Right ventricle myocardium inferior (tissue), 1 donor: ENCODE measurements at places on chromosomes 5 and 9. TPM values are rescaled to one million over a fixed set of nuclear protein-coding genes. Genes with fewer than 3 reads are reported as not detected.

KCNV2 gene
- total RNA-seq: not detected

MAMDC4 gene
- 12.8 TPM for total RNA-seq

TTF1 gene
- 17.2 TPM for total RNA-seq

BARHL1 gene
- not detected for total RNA-seq

NUTM2F gene
- total RNA-seq: not detected
